ENCODE measurements at places on chromosomes 13 and 19. TPM values are rescaled to one million over a fixed set of nuclear protein-coding genes. Genes with fewer than 3 reads are reported as not detected.

The RASL11A gene
- 29.4 TPM for total RNA-seq

The ZNF566 gene
- total RNA-seq, result 11.9 TPM

The FRY gene
- 16.2 TPM for total RNA-seq

The SSBP4 gene
- 49.3 TPM for total RNA-seq

The PCP2 gene
- total RNA-seq, result 0.30 TPM

The GGN gene
- total RNA-seq, result 1.7 TPM

The ANKLE1 gene
- total RNA-seq, result 1.1 TPM

The PODNL1 gene
- total RNA-seq, result 0.89 TPM

The FGF21 gene
- not detected for total RNA-seq

The CD79A gene
- total RNA-seq, result 0.10 TPM

The AP1M2 gene
- total RNA-seq, result 2.0 TPM

The LINGO3 gene
- not detected for total RNA-seq

The BRME1 gene
- total RNA-seq, result 0.35 TPM

Measured in renal cortical epithelial cell (primary cell).